ENCODE measurements at places on chromosomes 16 and 17.
A peak's percentile ranks its signal among the peaks of the same experiment; 100 is the strongest.

DNA sequence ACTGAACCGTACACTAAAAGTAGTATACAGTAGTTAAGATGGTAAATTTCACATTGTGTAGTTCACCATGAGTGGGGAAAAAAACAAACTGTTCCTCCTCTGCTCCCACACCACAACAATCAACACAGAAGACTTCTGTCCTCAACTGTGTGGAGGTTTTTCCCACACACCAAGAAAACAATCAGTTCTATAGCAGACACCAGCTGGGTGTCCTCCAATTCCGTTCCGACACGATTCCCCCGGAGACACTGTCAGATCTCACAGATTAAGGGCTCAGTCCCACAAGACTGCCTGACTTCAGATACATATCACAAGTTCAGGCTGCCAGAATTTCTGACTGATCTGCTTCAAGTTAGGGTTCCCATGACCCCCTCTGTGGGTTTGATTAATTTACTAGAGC is 31.8 kb downstream of the BBS2 start:
- no peak for DNase-seq

- no peak for DNase-seq
These were observed 29.5 kb downstream of the SMURF2 start for GRCh38 chr17:64632606-64633005.

- DNase-seq = no peak
These were observed 70.3 kb upstream of the LGALS9 start for GRCh38 chr17:27560668-27561067.

- no peak for DNase-seq
These were observed 1.9 kb downstream of the MSI2 start for GRCh38 chr17:57257895-57258851.

- no peak for DNase-seq
These were observed 16.9 kb downstream of the STXBP4 start for GRCh38 chr17:54985476-54985875.

GRCh38 chr16:15513156-15513555 is 78.8 kb downstream of the BMERB1 start:
- DNase-seq = no peak

GRCh38 chr16:12433691-12434390 is 369.8 kb downstream of the CPPED1 start:
- DNase-seq = no peak

DNA sequence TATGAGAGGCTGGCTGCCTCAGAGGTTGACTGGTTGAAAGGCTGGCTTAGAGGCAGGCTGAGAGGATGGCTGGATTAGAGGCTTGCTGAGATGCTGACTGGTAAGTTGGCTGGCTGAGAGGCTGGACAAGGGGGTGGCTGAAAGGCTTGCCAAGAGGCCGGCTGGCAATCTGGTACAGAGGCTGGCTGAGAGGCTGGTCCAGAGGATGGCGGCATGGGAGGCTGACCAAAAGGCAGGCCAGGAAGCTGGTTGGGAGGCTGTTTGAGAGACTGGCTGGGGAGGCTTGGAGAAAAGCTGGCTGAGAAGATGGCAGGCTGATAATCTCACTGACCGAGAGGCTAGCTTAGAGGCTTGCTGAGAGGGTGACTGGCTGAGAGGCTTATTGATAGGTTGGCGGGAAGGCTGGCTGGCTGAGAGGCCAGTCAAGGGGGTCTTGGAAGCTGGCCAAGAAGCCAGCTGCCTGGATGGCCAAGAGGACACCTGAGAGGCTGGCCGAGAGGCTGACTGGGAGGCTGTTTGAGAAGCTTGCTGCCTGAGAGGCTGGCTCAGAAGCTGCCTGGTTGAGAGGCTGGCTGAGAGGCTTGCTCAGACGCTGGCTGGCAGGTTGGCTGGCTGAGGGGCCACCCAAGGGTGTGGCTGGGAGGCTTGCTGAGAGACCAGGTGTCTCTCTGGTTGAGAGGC is 34.2 kb upstream of the ACSM2B start:
- peak; percentile 57 for DNase-seq

DNA sequence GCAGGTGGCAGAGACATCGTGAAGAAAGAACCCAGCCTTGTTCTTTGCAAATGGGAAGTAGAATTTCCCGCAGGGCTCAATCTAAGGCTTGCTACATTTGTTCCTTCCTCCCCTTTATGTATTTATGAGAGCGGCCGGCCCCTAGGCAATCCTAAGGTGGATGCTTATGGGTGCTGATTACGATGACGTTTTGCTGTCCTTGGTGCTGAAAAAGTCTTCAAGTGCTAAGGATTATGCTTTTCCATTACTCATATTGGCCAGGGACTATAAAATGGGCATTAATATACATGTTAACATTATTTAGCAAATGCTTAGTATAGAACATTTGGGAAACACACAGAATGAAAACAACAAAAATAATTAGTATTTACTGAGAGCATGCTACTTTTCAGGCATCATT is 313.3 kb upstream of the XYLT1 start:
- no peak for DNase-seq
